ENCODE measurements at places on chromosomes 5 and 9.

DNA sequence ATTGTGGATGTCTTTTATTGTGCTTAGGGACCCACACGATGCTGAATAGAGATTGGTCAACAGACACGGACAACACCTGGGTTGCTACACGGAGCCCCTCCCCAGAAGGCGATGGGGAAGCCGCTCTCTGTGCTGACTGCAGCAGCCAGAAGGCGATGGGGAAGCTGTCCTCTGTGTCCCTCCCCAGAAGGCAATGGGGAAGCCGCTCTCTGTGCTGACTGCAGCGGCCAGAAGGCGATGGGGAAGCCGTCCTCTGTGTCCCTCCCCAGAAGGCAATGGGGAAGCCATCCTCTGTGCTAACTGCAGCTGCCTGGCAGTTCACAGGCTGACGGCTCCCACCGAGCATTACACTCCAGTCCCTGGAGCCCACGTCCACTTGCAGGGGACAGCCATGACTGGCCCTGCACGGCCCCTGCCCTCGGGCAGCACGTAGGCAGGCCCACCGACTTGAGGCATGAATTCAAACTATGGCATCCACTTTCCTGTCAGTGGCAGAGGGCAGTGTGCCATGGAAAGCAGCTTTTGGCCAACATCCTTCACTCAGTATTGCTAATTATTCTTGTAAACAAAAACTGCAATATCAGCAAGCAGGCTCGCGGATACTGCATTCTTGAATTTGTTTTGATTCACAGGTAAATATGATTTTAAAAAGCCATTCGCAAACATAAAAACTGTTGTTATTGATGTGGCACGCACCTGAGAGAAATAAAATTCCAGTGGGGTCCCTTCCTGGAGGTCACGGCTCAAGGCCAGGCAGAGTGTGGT is 48.1 kb upstream of the CLPTM1L start:
- no peak for DNase-seq

- no peak for DNase-seq
Observed at GRCh38 chr9:109064963-109065702, 51.8 kb upstream of the CTNNAL1 start.

- no peak for DNase-seq
Observed at GRCh38 chr5:31377274-31377946, 154.5 kb downstream of the DROSHA start.

DNA sequence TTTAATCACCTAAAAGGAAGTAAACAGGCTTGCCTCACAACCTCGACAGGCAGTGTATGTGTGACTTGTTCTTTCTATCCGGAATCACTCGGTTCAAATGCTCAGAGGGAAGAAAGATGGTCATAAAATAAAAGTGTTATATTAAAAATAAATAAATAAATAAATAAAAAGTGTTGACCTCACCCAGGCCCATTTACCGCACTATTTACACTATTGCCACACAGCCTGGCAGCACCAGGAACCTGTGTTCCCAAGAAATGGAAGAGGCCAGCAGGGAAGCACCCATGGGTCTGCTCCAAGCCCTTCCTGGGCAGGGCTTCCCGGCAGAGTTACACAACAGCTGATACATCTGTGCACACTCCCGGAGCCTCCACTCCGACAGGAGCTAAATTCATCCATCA is 127.9 kb downstream of the EFNA5 start:
- DNase-seq = peak; percentile 25

- DNase-seq = no peak
Observed at GRCh38 chr5:132671000-132671399, 2.8 kb upstream of the IL4 start.

All from mucosa of descending colon (tissue), 3 donors.